ENCODE measurements at places on chromosomes 2 and 18.

GRCh38 chr2:46339676-46340459, 42.7 kb downstream of the EPAS1 start:
- DNase-seq: no peak

DNA sequence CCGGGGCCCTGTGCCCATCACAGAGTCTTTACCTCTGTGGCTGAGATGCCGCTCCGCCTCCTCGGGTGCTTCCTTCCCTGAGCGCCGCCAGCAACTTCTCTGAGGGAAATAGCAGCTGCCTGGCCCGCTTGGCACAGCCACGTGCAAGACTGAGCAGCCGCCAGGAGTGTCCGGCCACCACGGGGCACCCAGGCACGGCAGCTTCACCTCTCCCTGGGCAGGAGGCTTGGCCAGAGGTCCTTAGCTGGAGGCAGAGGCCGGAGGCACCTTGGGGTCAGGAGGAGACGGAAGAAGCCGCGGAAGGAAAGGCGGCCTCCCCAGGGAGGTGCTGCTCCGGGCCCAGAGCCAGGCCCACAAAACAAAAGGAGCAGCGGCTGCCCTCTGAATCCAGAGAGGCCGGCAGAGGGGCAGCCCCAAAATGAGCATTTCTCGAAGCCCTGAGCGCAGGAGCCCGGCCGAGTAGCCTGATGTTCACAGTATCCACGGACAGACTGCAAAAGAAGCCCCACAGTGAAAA, 6.0 kb upstream of the LIMS2 start:
- no peak for DNase-seq

GRCh38 chr2:65281627-65282351, 54.2 kb downstream of the ACTR2 start:
- no peak for DNase-seq

- no peak for DNase-seq
Observed at GRCh38 chr2:163341426-163341825, 394.4 kb downstream of the FIGN start.

GRCh38 chr2:136126021-136126420, 8.1 kb upstream of the CXCR4 start:
- no peak for DNase-seq
